Uterus (tissue), 4 donors: ENCODE measurements at places on chromosomes 12 and 14. TPM values are rescaled to one million over a fixed set of nuclear protein-coding genes. Genes with fewer than 3 reads are reported as not detected.

Gene BMP4
- 12.0 TPM for total RNA-seq

Gene TSHR
- total RNA-seq = not detected

Gene PAPLN
- total RNA-seq = 40.2 TPM

Gene EIF2B1
- total RNA-seq = 49.8 TPM

Gene GYS2
- not detected for total RNA-seq

Gene ZDHHC22
- not detected for total RNA-seq

DNA sequence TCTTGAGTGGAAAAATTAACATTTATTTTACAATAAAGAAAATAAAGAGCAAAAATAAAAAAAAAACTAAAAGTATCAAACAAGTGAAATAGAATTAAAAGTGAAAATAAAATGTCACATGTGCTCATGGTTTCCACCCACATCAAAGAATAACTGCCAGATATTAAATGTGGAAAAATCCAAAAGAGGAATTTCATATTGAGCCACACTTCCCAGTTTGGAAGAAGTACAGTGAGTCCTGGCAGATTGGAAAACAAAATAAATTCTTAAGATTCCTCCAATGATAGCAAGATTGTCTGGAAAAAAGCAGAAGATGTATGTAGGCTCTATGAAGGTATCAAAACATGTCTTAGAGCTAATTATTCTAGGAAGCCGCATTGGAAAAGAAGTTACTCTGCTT is 1019.5 kb downstream of the SLC6A15 start:
- DNase-seq = no peak

DNA sequence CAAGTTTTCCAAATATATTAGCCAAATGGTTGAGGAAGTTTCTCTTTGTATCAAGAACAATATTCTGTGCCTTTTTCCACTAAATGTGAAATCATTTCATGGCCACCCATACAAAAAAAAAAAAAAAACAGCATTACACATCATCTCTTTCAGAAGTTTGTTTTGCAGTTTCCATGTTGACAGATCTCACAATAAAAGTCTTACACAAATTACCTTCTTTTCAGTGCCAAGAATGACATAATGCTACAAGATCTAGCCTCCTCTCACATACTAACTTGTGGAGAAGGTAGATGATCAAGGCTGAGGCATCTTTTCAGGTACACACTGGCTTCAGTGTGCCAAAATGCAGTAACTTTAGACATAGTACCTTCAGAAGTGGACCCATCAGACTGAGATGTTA is 35.3 kb downstream of the PRKD1 start:
- no peak for DNase-seq

DNA sequence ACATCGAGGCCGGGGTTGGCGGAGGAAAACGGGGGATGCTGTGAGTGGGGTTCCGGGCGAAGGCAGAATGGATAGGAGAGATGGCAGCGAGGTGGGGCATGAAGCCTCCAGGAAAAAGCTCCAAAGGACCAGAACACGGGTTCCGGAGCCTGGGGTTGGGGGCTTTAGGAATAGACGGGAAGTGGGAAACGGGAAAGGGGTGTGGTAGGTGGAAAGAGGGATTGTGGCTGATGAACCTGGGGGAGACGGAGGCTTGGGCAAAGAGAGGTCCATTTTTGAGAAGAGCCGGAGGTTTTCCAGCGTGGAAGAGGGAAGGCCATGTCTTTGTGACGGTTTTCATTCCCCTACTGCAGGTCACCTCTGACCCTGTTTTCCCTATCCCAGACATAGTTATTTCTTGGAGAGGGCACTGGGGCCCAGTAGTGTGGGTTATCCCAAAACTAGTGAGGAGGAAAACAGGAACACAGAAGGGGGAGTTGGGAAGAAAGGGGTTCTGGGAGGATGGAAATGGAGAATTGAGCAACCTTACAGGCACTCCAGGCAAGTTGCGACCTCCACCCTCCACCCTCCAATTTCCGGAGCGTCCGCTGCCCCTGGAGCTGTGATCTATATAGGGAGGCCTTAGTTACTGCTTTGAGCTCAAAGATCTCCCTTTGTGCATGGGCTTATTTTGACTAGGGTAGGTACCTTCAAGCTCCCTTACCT is 1.1 kb downstream of the ATN1 start:
- DNase-seq = no peak

GRCh38 chr12:54590978-54591591 is 2.6 kb upstream of the PPP1R1A start:
- DNase-seq = no peak

GRCh38 chr14:33118668-33119067 is 180.0 kb downstream of the NPAS3 start:
- DNase-seq = no peak

DNA sequence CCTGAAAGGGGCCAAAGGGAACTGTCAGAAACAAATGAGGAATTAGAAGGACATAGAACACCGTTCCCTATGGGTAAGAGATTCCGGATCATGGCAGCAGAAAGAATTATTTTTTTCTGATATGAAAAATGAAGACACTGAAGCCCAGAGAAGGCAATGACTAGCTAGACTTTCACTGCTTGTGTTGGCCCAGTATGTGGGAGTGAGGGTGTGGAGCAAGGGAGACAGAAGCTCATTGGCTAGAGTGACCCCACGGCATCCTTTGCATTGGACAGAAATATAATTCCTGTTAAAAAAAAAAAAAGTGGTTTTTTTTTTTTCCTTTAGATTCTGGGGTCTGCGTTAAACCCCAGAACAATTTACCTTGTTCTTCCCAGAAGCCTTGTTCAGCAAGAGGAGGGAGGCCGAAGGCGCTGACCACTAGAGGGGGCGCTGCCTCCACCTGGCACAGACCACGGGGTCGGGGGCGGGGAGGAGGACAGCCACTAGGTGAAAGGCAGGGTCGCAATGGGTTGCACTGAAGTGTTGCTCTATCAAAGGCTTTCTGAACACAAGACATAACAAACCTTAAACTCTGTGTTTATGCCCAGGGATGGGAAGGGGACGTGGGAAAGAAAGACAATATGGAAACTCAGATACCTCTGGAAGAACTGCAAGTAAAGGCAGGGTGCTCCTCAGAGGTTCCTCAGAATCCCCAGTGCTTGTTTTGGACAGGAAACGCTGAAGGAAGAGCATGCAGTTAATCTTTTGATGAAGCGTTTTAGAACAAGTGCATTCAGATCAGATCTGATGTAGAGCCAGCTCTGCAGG is 156.8 kb downstream of the KCNA5 start:
- DNase-seq = peak; percentile 16

GRCh38 chr14:38113546-38113945 is 94.2 kb upstream of the SSTR1 start:
- no peak for DNase-seq

GRCh38 chr12:96040305-96041133 is 5.1 kb upstream of the LTA4H start:
- DNase-seq = no peak

GRCh38 chr12:7915661-7916403 is 20.2 kb downstream of the SLC2A3 start:
- no peak for DNase-seq

DNA sequence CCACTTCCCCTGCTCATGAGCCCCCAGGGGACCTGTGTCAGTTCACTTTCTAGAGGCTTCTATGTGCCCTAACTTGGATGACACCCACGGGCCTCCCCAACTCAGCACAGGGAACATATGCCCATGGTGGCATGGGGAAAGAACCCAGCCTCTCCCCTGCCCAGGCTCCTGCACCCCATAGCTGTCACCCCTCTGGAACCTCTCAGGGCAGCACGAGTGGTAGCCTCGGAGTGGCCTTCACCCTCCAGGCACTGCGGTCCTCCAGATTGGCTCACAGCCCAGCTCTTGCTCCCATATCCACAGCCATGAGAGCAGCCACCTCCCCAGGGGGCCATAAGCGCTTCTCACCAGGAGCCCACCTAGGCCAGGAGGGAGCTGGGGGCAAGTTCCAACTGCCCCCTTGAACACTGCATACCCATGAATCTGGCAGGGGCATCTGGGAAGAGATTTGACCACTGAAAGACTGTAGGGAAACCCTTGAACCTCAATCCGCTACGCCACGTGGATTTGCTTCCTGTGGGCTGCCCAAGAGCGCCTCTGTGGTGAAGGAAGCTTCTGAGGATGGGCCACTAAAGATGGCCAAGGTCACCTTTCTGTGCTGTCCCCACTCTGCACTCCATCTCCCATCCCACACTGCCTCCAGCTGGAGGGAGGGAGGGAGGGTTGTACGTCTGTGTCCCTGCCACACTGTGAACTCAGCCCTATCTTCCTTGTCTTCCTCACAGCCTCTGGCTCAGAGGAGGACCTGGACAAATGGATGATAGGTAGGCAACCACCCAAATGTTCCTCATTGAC is 11.9 kb downstream of the PLD4 start:
- DNase-seq = peak; percentile 13
